HEK293T (cell line): ENCODE measurements at places on chromosomes 16 and 17.

DNA sequence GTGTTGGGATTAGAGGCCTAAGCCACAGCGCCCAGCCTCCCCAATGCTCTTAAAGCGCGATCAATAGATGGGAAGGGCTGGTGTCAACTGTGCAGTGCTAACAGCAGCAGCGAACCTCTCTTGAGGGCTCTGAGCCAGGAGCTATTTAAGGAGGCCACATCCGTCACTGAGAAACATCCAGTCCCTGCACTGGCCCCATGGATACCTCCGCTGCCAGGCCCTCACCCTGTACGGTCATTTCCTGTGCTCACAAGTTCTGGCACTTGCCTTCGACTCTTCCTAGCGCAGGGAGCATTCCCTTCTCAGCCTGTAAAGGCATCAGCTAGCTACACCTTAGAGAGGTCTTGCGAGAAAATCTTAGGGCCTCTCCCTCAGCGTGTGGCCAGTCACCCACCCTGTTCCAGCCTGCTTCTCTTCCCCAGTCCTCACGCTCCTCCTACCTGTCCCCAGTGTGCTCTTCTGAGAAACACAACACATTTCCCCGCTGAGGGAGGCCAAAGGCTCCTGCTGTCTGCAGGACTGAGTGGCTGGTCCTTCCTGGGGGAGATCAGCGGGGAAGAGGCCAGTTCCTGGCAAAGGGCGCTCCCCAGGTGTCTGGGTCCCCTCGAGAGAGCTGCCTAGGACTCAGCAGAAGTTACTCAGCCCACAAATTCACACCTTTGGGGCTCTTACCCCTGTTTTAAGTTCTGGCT is 28.6 kb downstream of the GTF3C1 start:
- no peak for DNase-seq

- no peak for DNase-seq
Measured at GRCh38 chr16:78931678-78932077, 668.9 kb downstream of the MAF start.

DNA sequence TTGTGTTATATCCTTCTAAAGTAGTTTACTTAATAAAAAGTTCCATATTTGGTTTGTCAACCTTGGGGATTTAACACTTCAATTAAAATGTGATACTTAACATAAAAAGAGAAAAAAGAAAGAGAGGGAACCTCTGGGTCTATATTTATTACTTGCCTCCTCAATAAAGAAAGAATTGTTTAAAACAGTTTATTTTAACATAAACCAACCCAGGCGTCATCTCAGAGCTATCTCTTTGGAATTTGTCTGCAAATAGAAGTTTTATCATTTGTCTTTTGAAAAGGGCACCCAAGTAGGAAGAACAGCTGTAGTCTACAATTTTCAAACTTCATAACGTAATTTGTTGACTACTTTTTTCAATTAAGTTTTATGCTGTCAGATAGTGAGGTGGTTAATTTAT is 364.1 kb downstream of the KCNJ2 start:
- no peak for DNase-seq

- no peak for DNase-seq
Measured at GRCh38 chr16:5884996-5885395, 787.4 kb upstream of the EEF2KMT start.

DNA sequence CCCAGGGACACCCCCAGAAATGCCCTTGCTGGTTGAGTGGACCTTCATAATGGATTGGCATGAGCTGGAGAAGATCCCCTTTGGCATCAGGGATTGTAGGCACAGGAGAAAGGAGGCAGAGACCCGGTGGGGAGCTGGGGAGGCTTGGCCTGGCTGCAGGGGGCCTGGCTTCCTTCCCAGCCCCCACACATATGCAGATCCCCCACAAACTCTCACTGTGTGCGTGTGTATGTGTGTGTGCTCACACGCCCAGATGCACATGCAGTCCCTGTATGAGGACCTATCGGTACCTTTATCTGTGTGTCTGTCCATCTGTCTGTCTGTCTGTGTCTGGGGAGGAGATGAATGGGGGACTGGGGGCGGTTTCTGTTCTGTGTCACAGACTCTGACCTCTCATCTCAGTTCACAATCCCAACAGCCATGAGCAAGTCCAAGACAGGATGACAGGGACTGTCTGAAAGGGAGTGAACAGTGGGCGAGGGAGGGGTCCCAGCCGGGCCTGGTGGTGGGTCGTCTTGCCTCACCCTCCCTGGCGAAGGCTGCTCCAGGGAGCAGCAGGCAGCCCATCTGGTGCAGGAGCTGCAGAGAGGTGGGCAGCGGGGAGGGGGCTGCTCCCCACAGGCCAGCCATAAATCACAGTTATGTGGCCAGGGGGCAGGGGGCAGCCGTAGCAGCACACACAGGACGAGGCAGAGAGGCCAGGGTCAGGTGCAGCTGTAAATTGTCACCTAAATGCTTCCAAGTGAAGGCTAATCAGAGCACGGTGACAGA is 46.7 kb upstream of the LHX1 start:
- DNase-seq: no peak

- no peak for DNase-seq
Measured at GRCh38 chr16:23679986-23680336, 1.3 kb downstream of the PLK1 start.

DNA sequence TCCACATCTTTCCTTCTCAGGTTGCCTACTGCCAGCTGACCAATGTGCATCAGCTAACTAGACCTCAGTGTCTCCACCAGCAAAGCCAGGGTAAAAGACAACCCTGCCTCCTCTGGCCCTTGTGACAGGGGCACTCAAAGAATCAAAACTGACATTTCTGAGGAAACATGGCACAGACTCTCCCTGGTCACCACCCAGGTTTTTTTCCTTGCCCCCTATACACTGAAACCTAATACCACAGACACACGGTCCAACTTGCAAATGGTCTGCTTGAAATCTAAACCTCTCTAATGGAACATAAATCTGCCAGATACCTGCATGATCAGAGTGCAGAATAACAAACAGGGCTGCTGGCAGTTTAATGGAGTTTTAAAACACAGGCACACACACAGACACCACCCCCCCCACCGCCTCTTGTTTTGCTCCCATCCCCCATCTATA is 19.5 kb upstream of the CORO6 start:
- peak; percentile 50 for DNase-seq

DNA sequence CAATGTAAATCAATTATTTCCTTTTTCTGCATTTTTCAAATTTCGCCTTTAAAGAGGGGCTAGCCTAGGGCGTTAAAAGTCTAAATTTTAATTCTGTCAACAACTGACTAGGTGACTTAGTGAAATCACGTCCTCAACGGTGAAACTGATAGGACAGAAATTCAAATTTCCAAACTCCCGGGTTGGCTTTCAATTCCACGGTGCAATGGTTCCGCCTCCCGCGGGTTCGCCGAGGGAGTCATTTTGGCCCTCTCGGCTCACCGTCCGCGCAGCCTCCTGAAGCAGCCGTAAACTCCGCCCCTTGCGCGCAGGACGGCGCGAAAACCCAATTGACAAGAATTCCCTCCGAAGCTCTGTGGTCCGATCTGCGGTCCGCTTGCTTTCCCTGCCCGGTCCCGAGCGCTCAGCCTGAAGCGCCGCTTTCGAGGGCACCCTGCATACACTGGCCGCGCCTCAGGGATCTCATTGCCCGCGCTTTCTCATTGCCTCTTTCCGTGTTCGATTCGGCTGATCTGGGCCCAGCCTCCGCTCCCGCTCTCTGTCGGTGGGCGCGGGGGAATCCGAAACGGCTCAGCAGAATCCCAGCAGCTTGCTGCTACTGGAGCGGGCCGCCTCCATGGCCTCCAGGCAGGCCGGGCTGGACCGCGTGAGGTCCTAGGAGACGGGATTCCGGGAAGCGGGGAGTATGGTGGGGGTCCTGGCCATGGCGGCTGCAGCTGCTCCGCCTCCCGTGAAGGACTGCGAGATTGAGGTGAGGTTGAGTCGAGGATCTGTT is at the start of gene ATAD5:
ATAD5 (plus strand) TSS at position 304 of the 775 bp plus-strand sequence; CDS start at position 686, 382 bp downstream.
- DNase-seq: peak; percentile 76

DNA sequence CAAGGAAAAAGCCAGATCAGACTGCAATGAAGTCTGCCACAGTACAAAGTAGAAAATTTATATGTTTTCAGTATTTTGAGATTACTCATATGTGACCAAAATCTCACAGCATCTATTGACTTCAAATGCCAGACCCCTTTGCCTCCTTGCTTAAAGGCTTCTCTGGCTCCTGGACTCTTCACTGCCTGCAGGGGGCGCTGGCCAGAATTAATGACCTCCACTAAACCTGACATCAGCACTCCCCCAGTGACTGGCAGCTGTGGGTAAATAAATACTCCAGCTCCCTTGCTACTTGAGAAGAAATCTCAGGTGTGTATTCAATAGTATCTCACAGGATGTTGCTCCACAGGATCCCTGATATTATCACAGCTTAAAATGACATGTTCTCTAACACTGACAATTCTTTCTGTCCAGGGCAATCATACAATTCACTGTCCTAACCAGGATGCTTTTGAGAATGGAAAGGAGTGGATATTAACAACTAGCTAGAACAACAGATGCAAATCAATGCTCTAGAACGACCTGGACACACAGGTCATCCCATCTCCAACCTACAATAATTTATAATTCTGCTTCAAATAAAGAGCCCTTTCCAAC is 4.0 kb downstream of the BECN1 start:
- DNase-seq: peak; percentile 74

DNA sequence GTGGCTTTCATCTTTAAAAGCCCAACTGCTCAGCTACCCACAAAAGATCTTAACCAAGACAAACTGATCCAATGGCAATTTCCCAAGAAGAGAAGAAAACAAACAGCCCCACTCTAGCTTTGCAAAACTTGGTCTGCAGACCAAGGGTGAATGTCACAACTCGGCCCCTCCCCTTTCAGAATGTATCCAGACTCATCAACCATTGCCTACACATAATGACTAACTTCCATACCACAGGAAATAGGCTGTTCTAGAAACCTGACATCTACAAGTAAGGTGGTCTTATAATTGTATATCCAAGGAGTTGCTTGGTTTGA is 16.0 kb downstream of the DCUN1D3 start:
- no peak for DNase-seq

DNA sequence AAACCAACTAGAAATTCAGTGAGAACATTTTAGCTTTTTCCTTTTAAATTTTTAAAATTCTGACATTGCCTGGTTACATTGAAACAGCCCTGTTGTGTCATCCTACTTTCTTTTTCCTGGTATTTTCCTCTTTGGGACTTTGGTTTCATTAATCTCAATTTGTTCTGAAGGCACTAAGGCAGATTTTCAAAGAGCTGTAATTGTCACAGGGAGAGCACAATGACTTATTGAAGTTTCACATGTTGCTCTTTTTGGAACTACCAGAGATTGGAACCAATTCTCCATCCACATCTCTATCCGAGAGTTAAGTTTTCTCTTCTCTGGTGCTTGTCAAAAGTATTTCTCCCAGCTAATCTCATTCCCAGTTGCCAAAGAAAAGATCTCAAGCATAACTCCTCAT is 144.7 kb upstream of the TBX2 start:
- DNase-seq: no peak

GRCh38 chr17:81487487-81488275 is 24.9 kb downstream of the ACTG1 start:
- peak; percentile 95 for DNase-seq

DNA sequence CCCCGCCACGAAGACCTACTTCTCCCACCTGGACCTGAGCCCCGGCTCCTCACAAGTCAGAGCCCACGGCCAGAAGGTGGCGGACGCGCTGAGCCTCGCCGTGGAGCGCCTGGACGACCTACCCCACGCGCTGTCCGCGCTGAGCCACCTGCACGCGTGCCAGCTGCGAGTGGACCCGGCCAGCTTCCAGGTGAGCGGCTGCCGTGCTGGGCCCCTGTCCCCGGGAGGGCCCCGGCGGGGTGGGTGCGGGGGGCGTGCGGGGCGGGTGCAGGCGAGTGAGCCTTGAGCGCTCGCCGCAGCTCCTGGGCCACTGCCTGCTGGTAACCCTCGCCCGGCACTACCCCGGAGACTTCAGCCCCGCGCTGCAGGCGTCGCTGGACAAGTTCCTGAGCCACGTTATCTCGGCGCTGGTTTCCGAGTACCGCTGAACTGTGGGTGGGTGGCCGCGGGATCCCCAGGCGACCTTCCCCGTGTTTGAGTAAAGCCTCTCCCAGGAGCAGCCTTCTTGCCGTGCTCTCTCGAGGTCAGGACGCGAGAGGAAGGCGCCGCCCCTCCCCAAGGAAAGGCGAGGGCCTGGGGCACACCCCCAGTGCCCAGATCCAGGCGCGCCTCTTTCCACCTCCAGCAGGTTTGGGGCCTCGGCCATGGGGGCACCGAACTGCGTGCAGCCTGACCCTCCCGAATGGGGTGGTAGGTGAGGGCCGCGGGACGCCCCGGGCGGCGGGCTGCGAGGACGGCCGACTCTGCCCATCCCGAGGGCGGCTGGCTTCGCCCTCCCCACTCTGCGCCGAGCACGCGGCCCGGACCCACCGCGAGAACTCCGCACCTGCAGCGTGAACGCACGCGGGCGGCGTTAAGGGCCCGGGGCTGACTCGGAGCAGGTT is 664 bp downstream of the HBQ1 start:
- no peak for DNase-seq

- DNase-seq: no peak
Measured at GRCh38 chr17:31320241-31320640, 1.2 kb downstream of the EVI2A start.

GRCh38 chr16:2963723-2964474 is at the start of gene KREMEN2:
KREMEN2 (plus strand) TSS chr16:2964275; CDS start chr16:2964521, 246 bp downstream.
- peak; percentile 79 for DNase-seq

DNA sequence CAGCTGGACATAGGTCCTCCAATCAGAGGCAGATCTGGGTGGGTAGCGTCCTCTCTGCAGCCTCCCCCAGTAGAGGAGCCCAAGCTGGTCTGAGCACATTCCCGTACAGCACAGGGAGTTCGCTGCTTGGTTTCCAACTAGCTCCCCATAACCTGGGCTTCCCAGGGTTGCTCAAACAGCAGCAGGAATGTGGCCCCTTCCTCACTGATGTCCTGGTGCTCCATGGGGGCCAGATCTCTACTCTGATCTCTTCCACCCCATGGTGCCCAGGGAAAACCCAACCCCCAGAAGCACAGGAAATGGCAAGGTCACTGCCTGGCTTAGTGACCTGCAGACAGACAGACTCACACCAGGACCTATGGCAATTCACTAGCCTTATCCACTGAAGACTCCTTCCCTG is 11.1 kb upstream of the MMP2 start:
- DNase-seq: no peak

DNA sequence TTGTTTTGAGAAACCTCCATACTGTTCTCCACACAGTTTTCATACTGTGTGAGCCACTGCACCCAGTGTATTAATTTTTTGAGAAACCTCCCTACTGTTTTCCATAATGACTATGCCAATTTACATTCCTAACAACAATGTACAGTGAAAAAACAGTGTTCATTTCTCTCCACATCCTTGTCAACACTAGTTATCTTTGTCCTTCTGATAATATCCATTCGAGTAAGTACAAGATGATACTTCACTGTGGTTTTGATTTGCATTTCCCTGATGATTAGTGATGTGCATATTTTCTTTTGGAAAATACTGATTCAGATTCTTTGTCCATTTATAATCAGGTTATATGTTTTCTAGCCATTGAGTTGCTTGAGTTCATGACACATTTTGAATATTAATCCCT is 462.0 kb downstream of the CDH11 start:
- no peak for DNase-seq

GRCh38 chr17:4560837-4561256 is 470 bp upstream of the GGT6 start:
- DNase-seq: no peak
